ENCODE measurements at places on chromosomes 1 and 21.

GRCh38 chr21:33761441-33762036, 119.2 kb downstream of the ITSN1 start:
- no peak for DNase-seq

DNA sequence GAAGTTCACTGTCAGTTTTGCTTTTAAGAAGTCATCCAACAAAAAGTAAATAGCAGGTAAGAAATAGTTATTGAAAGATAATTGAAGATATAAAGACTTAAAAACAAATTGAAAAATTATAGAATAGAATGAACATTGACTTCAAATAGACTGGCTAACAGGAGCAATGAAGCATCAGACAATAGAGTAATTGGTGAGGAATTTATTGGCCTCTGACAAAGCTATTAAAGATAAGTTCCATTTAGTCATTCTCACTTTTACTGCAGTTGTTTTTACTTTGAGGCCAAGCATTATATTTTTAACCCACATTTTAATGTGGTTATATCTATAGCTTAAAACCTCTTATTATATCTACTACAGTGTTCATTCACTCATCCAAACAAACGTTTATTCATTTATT, 228.8 kb upstream of the ADGRL2 start:
- DNase-seq = no peak

- DNase-seq = no peak
These were observed 7.3 kb downstream of the RNU5D-1 start for GRCh38 chr1:44723496-44724295.

DNA sequence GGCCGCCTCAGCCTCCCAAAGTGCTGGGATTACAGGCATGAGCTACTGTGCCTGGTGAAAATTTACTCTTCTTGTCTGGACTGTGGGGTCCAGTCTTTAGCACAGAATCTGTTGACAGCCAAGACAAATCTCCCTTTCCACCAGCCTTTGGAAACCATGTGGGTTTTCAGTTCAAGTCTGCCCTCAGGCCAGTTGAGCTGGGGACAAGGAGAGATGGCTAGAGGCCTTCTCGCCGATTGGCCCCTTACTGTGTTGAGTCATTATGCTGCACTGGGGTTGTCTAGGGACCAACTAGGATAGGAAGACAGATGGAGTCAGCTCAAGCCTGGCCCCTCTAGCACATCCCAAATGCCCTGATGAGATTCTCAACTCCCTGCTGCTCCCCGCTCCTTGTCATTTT, 8.6 kb upstream of the NKAIN1 start:
- DNase-seq = no peak

GRCh38 chr1:226073184-226073950, 10.9 kb downstream of the H3-3A start:
- no peak for DNase-seq

- DNase-seq = no peak
These were observed 125.9 kb downstream of the RIPK4 start for GRCh38 chr21:41640748-41641509.

DNA sequence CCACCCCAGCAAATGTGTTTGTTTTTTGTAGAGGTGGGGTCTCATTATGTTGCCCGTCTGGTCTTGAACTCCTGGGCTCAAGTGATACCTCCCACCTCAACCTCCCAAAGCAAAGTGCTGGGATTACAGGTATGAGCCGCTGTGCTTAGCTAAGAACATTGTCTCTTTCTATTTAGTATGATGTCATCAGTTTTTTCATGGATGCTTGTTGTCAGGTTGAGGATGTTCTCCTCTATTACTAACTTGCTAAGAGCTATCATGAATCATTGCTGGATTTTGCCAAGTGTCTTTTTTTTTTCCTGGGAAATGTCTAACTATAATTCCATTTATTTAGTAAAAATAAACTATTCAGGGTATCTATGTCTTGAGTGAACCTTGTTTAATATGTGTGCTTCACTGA, 19.0 kb upstream of the MPC2 start:
- no peak for DNase-seq
